ENCODE measurements at places on chromosomes 6 and 20.

- DNase-seq = no peak
Measured at GRCh38 chr20:46903937-46904336, 9.3 kb downstream of the EYA2 start.

- DNase-seq = no peak
Measured at GRCh38 chr6:1337791-1338190, 25.9 kb downstream of the FOXQ1 start.

DNA sequence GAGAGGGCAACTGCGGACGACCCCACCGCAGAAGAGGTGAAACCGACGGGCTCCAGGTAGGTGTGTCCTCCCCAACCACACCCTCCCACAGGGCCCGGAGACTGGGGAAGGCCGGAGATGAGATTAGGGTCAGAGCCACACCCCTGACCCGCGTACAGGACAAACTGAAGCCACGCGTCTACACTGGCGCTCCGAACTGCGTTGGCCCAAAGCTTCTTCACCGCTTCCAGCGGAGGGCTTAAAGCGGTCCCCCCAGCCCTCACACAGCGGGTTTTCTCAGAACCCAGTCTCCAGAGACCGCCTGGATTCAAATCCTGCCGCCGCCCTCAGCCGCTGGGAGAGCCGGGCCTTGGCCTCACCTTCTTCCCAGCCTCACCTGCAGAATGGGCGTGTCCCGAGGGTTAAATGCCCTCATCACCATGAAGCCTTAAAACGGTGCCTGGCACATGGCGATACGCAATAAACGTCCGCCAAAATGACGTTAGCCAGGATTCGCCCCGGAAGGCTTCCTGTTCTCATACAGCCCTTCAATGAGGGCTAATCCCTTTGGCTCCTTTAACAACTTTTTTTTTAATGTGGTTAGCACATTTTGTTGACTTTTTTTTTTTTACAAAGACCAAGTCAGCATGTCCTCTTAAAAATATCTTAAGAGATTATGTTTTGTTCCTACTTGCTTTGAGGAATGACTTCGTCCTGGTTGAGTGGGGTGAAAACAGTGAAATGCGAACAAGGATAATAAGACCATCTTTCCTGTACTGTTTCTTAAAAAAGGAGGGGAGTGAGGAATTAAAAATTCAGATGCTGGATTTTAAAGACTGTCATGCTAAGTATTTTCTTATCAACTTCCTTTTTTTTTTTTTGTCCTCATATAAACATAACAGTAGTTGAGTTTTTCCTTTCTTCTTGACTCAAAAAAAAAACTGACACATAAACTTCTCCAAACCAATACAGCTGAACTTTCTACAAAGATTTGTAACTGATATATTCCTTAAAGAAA lies 15.1 kb upstream of the ZNF217 start:
- DNase-seq = no peak

DNA sequence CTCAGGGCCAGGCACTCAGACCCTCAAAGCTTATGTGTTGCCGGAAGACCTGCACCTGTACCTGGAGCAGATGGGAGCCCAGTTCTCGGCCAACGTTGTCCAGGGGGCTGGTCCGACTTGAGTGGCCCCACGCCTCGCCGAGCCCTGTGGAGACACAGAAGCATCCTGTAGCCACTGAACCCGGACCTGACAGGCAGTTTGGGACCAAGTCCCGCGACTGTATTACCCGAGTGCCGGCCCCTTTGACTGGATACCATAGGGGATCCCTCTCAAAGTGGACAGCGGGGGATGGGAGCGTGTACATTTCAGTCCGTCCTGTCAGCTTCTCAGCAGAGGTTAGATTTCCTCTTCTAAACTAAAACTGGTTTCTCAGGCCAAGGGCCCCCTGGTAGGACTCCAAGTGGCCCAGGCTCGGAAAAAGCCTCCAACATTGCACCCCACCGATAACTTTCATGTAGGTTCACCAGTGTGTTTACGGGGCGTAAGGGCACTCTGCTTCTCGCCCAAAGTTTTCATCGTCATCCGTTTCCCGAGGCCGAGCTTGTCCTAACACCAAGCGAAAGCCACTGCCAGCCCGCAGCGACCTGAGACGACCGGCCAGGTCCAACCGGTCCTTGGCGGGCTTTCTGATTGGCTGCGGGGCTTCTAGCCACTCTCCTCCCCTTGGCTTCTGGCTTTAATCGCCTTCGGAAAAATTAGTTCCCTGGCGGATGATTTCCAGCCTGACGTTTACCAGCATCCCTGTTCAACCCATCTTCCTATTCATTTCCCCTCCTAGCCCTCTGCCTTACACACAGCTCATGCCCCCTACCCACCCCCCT lies 10.8 kb downstream of the SIM1 start:
- DNase-seq = no peak

DNA sequence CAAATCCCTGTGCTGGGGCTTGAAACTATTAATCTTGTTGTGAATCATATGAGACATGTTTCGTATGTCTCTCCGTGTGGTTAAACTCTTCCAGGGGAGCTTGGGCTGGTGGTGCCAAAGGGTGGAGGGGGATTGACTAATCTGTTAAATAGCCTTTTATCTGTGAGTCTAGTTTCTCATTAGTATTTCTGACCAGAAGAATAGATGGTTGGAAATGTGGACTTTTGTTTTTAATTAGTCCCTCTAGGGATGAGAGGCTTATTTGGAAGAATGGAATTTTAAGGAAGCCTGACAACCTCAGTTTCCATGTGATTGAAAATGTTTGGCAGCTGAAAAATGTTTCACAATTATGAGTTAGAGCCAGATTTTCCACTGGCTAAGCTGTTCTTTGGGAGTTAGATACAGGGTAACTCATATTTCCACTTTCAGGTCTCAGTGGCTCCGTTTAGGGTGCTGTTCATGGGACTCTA lies 117.3 kb downstream of the BCKDHB start:
- no peak for DNase-seq

GRCh38 chr6:87870556-87870955 lies 168.5 kb upstream of the AKIRIN2 start:
- no peak for DNase-seq

DNA sequence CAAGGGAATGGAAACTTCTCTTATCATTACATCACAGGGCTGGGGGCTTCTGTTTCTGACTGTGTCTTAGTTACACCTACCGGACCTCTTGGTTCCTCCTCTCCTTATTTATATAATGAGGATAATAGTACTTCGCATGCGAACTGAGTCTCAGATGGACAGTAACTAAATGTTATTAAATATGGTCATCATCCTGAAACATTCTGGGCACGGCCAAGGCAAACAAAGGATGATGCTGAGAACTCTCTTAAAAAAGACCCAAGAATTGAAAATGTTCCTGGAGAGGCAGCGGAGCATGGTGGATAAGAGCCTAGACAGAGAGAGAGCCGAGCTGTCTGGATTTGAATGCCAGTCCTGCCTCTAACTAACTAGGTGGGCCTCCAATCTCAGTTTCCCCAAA lies 119.8 kb upstream of the SASH1 start:
- no peak for DNase-seq

DNA sequence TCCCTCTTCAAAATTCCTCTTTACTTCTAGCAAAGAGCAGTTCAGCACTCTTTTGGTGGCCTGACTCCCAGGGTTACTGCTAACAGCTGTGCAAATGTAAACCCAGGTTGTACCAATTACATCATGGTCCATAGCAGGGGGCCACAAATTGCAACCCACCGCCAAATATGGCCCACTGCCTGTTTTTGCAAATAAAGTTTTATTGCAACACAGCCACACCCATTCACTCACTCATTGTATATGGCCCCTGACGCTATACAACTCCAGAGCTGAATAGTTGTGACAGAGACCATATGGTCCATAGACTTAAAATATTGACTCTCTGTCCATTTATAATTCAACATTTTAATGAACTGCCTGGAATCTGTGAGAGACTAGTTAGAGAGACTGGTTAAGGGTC lies 233.4 kb downstream of the NFATC2 start:
- DNase-seq = no peak

DNA sequence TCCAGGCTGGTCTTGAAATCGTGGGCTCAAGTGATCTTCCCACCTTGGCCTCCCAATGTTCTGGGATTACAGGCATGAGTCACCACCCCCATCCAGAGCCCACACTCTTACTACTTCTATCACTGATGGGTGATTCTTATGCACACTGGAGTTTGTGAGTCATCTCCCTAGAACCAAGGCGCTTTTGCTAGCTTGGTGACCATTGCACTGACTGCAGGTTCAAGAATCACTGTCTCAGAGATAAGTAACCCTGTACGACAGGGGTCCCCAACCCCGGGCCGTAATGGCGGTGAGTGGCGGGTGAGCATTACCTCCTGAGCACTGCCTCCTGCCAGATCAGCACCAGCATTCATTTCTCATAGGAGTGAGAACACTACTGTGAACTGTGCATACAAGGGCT lies 118.8 kb downstream of the MAP3K7 start:
- DNase-seq = no peak

- no peak for DNase-seq
Measured at GRCh38 chr20:50409495-50409894, 100.7 kb upstream of the PTPN1 start.

- no peak for DNase-seq
Measured at GRCh38 chr6:79072640-79073181, 5.3 kb downstream of the PHIP start.

- no peak for DNase-seq
Measured at GRCh38 chr6:34633785-34634184, 62.8 kb downstream of the ILRUN start.

DNA sequence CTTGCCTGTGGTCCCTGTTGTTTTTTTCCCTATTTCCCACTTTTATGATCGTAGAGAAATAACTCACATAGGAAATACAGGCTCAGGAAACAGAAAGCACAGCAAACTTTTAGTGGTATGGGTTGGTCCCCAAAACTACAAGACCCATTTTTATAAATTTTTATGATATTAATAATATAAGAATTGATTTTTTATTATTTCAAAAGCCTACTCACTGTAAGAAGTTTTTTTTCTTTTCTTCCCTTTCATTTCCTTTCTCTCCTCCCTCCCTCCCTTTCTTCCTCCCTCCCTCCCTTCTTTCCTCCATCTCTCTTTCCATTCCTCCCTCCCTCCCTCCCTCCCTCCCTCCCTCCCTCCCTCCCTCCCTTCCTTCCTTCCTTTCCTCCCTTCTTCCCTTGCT lies 141.5 kb downstream of the ZDHHC14 start:
- no peak for DNase-seq

DNA sequence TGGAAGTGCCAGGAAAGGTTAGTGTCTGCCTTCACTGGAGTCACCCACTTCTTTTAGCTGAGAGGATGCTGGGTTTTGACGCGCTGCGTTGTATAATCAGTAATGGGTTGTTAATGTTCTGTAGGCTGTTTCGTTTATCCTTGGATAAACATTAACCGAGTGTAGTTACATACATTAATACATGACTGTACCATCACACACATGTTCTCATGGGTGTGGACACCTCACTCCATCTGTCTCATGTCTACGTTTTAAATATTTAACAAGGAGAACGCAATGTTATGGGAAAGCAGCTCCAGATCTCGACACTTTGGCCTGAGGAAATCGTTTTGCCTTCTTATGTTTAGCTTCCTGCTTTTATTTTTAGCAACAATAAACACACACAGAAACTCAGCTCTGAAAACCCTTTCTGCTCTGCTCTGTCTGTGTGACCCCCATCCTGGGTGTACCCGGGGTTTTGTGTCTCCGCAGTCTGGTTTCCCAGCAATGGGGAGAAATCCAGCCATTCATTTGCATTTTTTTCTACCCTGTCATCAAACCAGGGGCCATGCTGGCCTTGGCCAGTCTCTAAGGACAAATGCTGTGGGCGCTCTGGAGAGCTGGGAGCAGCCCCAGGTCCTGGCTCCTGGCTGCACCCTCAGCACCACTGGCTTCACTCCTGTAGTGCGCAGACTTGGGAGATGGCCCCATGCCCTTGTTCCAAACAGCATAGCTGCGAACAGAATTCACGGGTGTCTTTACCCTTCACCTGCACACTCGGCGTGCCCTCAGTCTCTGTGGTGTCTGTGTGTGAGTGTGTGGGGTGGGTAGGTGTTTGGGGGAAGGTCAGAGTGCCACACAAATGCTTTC lies 110.8 kb downstream of the ERMARD start:
- DNase-seq = no peak

DNA sequence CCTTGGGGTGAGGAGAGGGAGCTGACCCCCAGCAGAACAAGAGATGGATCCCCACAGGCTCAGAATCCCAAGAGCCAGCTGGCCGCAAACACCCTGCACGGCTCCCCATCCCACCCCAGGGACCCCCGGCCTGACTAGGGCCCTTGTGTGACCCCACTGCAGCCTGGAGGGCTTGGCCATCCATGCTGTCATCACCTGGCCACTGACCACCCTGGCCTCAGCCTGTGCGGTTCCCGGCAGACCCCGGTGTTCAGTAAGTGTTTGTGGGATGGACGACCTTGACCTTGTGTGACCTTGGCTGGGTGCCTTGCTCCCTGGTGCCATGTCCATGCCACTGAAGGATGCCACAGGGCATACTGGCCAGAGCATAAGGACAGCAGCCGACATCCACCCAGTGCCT lies 328.3 kb downstream of the TAF4 start:
- no peak for DNase-seq

GRCh38 chr20:50133041-50133440 lies 20.1 kb upstream of the UBE2V1 start:
- DNase-seq = no peak

DNA sequence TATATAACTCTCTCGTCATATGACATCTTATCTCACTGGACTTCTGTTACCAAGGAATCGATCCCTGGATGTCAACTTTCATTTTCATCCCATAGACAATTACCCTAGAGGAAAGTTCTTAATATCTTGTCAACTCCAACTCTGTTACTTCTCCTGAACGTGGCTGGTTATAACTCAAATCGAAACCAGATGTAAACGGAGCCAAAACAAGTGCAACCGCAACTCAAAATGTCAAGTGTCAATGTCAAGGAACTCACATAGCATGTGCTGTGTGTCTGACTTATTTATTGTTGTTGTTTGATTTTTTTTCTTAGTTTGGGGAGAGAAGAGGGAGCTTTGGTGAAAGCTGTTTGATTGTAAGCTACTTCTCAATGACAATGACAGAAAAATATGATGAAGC lies 108.6 kb downstream of the VIP start:
- DNase-seq = no peak

- no peak for DNase-seq
Measured at GRCh38 chr6:40852779-40853373, 186.1 kb downstream of the UNC5CL start.

GRCh38 chr20:57308451-57309271 lies 20.9 kb upstream of the SPO11 start:
- no peak for DNase-seq

DNA sequence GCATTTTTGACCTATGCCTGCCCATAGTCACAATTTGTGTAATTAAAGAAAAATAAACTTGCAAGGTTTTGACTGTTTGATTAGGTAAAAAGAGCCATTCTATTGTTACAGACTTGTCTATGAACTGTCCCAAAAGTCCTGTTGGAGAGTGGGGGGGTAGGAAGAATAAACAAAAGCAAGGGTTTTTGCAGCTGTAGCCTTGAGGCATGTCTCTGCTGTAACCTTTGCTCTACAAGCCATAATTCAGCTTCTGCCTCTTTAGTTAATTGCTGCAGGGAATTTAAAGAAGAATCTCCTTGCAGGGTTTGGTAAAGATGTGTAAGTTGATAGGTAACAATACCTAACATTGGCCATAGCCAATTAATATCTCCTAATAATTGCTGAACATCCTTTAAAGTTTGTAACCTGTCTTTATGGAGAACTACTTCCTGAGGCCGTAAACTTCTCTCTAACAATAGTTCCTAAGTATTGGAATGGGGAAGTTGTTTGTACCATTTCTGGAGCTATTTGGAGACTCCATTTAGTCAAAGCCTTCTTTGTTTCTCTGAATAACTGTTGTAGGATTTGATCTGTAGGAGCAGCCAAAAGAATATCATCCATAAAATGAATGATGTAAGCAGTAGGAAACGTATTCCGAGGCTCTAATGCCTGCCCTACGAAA lies 7.9 kb upstream of the ABHD12 start:
- no peak for DNase-seq

- DNase-seq = no peak
Measured at GRCh38 chr6:51535327-51535726, 552.1 kb downstream of the PKHD1 start.

- DNase-seq = no peak
Measured at GRCh38 chr6:79862711-79863110, 84.6 kb downstream of the ELOVL4 start.

All from amygdala (tissue), 56 donors.